Left renal pelvis (tissue), 4 donors: ENCODE measurements at places on chromosomes 13 and 19. TPM values are rescaled to one million over a fixed set of nuclear protein-coding genes. Genes with fewer than 3 reads are reported as not detected.

DNA sequence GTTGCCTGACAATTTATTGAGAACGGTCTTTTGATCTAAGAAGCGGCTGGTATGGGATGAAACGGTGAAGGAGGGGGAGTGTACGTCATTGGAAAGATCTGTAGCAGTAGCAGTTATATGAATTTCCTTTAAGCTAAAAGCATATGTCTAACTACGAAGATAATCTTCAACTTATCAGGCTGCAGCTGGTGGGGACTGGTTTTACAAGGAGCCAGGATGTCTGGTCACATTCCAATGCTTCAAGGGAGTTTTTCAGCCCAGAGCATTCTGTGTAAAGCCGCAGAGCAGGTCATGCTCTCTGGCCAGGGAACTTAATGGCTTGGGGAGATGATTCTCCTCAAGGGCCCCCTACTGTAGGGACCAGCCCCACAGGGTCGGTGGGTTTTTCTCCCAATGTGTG lies 29.2 kb downstream of the CLEC4M start:
- DNase-seq: peak; percentile 47

GRCh38 chr19:15421721-15422260 lies 3.0 kb upstream of the AKAP8L start:
- DNase-seq: no peak

DNA sequence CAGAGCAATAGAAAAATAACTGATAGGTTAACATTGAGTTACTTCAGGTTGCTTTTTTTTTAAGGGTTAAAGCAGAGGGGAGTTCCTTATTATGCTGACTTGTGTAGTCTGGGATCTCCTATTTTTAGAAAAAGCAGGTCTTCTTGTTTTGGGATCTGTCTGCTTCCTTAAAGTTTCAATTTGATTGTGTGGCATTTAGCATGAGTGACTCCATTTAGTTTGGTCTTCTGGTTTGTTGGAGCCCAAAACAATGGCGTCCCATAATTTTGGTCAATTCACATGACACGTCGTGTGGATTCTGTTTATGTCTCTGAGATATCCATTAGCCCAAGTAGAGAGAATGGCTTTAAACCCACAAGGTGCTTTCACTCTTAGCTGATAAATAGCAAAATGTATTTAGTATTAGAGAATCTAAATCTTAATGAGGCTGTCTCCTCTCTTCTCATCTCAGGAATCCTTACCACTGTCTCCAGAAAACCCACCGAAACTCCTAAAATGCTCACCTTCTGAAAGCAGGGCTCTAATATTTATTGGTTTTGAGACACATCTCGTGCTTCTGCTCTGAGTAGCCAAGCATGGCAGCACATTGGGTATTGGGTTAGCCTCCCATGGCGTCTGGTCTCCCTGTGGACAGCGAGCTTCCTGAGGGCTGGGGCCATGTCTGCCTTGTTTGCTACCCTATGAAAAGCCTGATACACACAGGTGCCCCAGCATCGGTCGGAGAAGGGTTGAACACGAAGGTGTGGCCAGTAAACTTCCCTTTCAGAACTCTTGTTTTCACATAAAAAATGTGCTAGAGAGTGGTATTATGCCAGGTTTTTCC lies 67.2 kb upstream of the GPR183 start:
- DNase-seq: no peak

DNA sequence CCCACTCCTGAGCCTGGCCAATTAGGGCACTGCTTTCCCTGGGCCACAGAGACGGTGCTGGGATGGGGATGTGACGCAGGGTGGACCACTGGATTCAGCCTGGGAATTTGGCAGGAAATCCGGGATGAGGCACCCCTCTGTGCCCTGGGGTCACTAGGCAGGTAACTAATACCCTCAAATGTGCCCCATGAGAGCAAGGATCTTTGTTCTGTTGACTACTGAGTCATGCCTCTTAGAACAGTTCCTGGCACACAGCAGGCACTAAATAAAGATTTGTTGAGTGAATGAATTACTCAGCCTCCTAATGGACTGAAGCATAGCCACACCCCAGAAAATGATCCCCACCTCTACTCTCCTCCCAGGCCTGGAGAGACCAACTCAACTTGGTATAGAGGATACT lies 15.9 kb downstream of the OPA3 start:
- DNase-seq: no peak

GRCh38 chr13:106343836-106344235 lies 191.6 kb downstream of the EFNB2 start:
- DNase-seq: no peak

- DNase-seq: no peak
Measured at GRCh38 chr19:3407556-3408516, 41.5 kb downstream of the NFIC start.

- no peak for DNase-seq
Measured at GRCh38 chr19:53989600-53990533, 1.6 kb upstream of the CACNG6 start.

GRCh38 chr13:44879452-44880058 lies 109.7 kb downstream of the NUFIP1 start:
- DNase-seq: no peak

DNA sequence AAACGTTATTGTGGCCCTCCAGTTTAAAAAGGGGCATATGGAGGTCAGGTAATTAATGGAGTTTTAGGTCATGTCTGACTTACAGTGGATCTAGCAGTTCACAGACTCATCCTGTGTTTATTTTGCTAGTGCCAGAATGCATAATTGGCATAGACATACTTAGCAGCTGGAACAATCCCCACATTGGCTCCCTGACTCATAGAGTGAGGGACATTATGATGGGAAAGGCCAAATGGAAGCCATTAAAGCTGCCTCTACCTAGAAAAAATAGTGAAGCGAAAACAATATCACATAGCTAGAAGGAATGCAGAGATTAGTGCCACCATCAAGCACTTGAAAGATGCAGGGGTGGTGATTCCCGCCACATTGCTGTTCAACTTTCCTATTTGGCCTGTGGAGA lies 610.7 kb downstream of the SLITRK5 start:
- no peak for DNase-seq

GRCh38 chr13:50511877-50512341 lies 331.6 kb downstream of the DLEU7 start:
- DNase-seq: no peak

GRCh38 chr13:97366172-97366688 lies 67.7 kb upstream of the RAP2A start:
- DNase-seq: no peak

GRCh38 chr13:44652962-44653660 lies 77.0 kb upstream of the TSC22D1 start:
- DNase-seq: no peak

DNA sequence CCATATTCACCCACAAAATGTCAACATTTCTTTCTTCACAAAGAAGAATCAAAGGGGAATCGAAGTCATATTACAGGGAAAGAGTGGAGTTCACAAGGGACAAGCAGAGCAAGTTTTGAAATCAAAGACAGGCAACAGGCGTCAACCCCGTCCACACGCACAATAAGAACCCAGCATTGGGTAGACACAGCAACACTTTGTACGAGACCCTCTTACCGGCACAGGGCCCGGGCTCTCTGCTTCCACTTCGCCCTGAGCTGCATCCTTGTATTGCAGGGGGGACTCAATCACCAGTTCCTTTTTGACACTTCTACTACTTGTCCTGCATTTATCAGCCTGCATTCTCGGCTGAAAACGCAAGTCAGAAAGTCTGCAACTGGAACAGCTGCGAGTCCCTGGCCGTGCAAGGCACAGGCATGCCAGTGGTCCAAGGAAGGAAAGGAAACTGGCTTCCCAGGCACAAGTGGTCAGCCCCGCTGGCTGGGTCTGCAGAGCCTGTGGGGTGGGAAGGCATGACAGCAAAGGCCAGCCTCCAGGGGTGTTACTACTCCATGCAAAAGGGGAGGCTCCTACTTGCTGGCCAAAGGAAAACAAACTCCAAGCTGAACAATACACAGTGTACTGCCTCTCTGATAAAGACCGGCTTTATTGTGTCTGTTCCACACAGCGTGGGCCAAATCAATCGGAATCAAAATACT lies at the start of gene DOCK9:
TSS of gene DOCK9 (minus strand) at position 497 of the 698 bp plus-strand sequence. CDS start at position 342, 155 bp downstream.
- no peak for DNase-seq

The PRODH2 gene
- polyA plus RNA-seq: 15.6 TPM

DNA sequence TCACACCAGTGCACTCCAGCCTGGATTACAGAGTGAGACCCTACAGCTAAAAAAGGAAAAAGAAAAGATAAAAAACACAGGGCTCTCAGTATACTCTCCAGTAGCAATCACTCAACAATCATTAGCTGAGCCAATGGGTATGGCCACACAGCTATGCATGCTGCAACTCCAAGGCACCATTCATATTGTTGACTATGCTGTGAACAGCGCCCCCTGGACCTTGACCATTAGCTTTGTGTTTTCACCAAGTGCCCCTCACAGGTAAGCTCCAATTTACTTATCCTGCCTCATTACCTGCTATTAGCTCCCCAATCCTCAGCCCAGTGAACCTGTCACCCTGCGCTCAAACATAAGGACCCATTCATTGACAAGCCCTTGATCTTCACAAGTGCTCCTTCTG lies 35.8 kb downstream of the ZIC5 start:
- no peak for DNase-seq

GRCh38 chr13:34322014-34322742 lies 504.2 kb downstream of the RFC3 start:
- no peak for DNase-seq

- no peak for DNase-seq
Measured at GRCh38 chr13:26787961-26788360, 27.4 kb upstream of the GPR12 start.
